IMR-90 (cell line): ENCODE measurements at places on chromosomes 4 and X.

GRCh38 chr4:173746424-173746823 lies 216.4 kb upstream of the HAND2 start:
- H3K4me1 ChIP-seq: no peaks in the 10 kb centered on the region
- H3K36me3 ChIP-seq: no peaks in the 10 kb centered on the region
- no peak overlapping the region for H3K27ac ChIP-seq
- H3K4me3 ChIP-seq: no peak overlapping the region
- no peak for DNase-seq

GRCh38 chr4:17090063-17090462 lies 191.6 kb upstream of the LDB2 start:
- H3K4me3 ChIP-seq: no peak overlapping the region
- H3K4me1 ChIP-seq: peaks cover 6% of the 10 kb centered on the region; the same call in 1 of the 2 replicates
- H3K36me3 ChIP-seq: no peaks in the 10 kb centered on the region

GRCh38 chr4:2827874-2828751 lies 15.5 kb upstream of the ADD1 start:
- H3K27me3 ChIP-seq: no peaks in the 10 kb centered on the region
- H3K4me3 ChIP-seq: no peak overlapping the region
- DNase-seq: no peak
- H3K4me1 ChIP-seq: no peaks in the 10 kb centered on the region
- peaks cover 86% of the 10 kb centered on the region for H3K36me3 ChIP-seq

DNA sequence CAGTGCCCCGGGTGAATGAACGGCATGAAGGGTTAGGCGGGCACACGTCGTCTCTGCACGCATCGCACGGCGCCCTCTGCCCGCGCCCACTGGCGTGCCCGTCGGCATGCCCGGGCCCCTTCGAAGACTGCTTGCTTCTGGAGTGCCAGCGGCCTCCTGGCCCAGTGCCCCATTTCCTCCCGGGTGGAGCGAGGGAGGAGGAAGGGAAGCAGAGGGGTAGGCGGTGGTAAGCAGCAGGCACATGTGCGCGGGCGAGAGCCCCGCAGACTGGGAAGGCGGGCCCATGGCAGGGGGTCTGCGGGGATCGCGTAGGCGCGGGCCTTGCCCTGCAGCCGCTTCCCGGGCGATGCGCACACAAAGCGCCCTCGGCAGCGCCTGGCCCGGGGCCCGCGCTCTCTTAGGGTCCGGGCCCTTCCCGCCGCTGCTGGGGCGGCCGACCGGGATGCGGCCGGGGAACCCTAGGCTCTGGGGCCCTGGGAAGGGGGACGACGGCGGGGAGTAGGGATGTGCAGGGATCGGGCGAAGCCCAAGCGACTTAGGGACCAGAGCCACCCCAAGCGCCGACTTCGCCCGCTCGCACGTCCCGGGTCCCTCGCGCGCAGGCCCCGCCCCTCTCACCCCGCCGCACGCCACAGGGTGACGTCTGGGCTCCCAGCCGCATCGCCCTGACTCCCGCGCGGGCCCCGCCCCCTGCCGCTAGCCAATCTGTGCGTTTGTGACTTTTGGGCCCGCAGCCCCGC lies 866 bp upstream of the EMD start:
- H3K4me1 ChIP-seq: peaks cover 13% of the 10 kb centered on the region
- H3K27ac ChIP-seq: peak overlapping the region; percentile 94

DNA sequence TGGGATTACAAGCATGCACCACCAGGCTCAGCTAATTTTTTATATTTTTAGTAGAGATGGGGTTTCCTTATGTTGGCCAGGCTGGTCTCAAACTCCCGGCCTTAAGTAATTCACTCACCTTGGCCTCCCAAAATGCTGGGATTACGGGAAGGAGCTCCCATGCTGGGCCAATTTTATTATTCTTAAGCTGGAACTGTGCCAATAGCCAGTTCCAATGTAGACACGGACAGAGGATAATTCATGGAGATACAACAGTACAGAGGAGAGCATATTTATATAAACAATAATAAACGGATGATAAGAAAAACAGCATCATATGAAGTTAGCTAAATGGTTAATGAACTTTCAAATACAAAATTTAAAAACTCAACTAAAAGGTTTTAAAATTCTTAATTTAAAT lies 87.8 kb downstream of the PPA2 start:
- H3K4me1 ChIP-seq: no peaks in the 10 kb centered on the region
- H3K4me3 ChIP-seq: no peak overlapping the region
- H3K27me3 ChIP-seq: no peaks in the 10 kb centered on the region
- H3K36me3 ChIP-seq: peaks cover 4% of the 10 kb centered on the region; the same call in 1 of the 2 replicates
- no peak for DNase-seq
